ENCODE measurements at places on chromosomes 5 and 9.

DNA sequence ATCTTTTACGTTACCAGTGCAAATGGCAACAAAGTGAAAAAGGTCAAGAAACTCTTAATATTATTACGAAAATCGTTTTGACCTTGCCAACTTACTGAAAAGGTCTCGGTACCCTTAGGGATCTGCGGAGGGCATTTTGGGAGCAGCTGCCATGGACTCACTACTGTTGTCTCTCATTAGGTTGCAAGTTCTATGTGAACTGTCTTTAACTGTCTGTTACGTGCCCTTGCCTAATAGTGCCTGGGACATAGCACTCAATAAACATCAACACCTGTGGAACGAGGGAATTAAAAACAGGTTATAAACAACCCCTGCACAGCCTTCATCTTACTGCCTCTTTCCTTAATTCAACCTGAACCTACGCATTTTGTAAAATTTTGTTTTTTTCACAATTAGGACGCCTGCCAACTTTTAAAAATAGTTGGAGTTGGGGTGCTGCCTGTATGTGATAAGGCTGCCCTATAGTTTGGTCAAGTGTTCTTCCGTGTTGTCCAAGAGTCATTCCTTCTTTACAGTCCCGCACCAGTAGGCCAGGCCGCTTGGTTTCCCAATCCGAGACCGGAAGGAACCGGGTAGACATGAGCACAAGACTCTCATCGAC lies 527 bp upstream of the SREK1 start:
- DNase-seq = no peak

DNA sequence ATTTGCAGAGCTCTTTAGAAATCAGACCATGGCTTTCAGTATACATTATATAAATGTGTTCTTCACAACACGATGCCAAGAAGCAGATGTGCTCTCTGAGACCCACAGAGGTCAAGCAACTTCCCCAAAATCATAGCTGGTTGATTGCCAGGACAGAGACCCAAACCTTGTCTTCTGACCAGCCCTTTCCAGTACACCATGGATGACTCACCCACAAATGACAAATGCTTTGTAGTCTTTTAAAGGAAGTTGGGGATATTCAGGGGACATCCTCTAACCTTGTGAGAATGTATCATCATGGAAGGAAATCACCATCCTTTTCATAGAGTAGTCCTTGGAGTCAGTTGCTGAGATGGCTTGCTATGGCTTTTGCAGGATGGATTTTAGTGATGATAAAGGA lies 30.1 kb downstream of the ZNF462 start:
- no peak for DNase-seq

GRCh38 chr5:93600409-93601070 lies 17.5 kb downstream of the NR2F1 start:
- no peak for DNase-seq

DNA sequence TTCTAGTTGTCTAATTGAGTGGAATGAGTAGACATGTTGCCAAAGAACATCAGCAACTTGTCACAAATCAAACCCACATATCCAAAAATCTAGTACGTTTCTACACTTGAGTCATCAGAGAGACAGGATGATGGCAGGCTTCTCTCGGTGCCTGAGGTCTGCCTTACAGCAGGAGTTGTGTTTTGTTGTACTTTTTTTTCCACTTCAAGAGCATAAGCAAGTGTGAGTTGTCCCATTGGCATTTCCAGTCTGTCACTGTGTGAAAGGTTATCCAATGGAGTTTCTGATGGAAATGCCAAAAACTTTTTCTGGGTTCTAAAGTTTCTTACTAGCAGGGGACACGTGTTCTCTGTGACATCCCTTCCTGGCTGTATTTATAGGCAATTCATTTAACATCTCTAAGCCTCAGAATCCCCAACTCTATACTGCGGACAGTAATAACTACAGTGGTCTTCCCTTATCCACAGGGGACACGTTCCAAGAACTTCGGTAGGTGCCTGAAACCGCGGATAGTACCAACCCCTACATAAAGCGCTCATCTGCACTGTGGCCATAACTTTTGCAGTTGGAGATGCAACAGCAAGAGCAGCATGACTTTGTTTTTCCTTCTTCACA lies 246.5 kb downstream of the SYK start:
- DNase-seq = no peak

- no peak for DNase-seq
Measured at GRCh38 chr9:76438841-76439588, 20.0 kb upstream of the GCNT1 start.

DNA sequence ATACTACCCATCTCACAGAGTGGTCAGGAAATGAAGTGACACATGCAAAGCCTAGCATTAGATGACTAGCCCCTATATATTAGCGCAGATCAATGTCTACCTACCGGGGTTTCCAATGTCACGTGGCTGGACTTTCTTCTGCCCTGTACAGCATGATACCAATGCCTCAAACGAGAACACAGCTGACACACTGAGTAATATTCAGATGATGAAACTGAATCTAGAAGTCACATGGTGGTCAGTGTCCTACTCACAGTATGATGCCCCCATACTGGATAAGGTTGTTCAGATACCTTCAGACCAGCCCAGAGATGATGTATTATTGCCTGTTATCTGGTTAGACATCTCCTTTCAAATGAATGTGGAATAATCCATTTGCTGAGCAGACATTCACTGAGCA lies 71.1 kb upstream of the FRRS1L start:
- no peak for DNase-seq

GRCh38 chr9:128610897-128611296 lies 45.8 kb downstream of the DYNC2I2 start:
- no peak for DNase-seq

Measured in NCI-H2081 treated with DMSO at 0.1 percent for 48 hours (cell line).